ENCODE measurements at places on chromosomes 6 and 20.

DNA sequence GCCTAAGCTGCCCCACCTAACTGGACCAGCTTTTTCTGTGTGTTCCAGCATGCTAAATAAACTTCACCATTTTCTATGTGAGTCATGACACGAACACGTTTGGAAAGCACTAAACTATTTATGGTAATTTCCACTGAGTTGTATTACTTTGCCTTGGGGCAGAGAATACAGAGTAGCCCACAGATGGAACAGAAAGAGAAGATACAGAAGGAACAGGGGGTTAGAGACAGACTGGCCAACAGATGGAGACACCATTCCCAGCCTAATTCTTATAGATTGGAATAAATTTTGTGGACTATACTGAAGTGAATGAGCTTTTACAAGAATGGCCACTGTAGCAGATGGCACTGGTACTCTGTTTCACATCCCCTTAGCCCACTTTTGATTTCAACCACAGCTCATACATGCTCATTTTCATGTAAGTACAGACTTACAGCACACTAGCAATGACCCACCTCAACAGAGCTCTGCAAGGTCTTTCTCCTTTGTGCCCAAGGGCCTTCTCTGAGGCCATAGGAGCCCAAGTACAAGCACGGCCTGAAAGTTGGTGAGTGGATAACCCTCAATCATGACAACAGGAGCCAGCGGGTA, 13.1 kb upstream of the NT5DC1 start:
- DNase-seq: peak; percentile 81

GRCh38 chr6:141969201-141969600, 163.5 kb upstream of the GJE1 start:
- DNase-seq: peak; percentile 16

DNA sequence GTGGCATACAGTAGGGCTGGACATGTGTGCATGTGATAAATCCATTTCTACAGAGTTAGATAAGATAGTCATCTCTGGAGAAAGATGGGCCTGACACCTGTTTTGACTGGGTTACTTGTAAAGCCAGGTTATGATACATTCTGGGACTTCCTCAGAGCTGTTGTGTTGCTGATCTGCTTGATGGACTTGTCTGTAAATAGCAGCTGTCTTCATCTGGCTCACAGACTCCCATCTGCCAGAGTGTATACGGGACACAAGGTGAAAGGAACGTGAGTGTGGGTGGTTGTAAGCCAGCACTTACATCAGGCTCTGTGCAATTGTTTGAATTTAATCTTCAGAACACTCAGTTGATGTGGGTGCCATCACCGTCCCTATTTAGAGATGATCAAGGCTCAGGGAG, 49.8 kb downstream of the ZDHHC14 start:
- DNase-seq: no peak

DNA sequence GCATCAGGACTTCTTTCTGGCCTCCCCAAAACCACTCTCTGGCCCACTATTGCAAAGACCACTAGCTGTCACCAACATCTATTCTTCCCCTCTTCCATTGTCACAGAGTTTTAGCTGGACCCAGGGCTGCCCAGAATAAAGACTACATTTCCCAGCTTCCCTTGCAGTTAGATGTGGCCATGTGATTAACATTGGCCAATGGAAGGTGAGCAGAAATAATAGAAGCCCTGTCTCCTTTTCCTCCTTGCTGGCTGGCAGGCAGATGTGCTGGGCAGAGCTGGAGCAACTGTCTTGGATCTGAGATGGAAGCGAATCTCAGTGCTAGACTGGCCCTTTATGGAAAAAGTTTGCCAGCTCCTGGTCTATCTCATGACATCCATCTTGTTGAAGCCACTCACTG, 97.0 kb downstream of the KCNB1 start:
- peak; percentile 24 for DNase-seq

GRCh38 chr20:63969838-63970713, at the start of gene ZNF512B:
TSS of gene ZNF512B (minus strand) at chr20:63969930. CDS start at chr20:63967950, 1,980 bp downstream.
- peak; percentile 81 for DNase-seq

DNA sequence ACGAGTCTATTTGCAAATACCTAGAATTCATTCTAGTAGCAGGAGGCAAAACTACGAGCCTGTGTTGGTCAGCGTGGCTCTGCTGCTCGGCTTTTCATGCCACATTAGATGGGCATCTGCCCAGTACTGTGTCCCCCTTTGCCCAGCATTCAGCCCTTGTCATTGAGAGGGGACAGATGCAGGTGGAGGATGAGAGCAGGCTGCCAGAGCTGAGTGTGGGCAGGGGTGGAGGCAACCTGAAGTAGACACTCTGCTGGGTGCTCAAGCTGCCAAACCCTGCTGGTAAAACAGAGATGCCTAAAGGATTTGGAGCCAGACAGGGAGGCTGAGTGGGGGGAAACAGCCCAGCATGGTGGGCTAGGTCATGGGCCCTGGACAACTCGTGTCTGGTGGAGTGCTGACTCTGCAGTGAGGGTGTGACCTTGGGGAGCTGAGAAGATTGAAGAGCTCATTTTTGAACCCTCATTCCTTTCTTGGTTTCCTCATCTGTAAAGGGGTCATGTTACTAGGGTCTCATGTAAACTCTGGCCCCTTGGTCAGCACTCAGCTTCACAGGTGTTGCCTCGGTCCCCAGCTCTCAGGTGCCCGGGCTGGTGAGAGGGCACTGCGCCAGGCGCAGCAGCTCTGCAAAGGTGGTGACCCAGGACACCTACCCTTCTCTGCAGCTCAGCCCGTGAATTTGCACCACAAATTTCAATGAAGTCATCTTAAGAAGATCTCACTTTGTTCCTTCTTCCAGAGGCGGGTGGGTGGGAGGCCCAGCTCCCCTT, 64.2 kb upstream of the BHLHE23 start:
- DNase-seq: no peak

DNA sequence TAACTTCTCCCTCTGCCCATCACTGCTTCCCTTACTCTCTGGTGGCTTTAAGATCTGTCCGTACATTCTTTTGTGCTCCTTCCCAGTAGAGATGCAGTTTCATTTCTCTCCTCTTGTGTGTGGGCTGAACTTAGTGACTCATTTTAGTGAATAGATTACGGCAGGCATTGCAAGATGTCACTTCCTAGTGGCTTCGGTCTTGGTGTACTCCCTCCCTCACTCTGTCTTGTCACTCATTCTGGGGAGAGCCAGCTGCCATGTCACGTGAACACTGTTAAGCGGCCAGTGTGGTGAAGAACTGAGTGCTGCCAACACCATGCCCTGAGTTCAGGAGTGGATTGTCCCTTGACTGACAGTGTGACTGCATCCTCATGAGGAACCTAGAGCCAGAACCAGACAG, 115.9 kb downstream of the OTOR start:
- no peak for DNase-seq

DNA sequence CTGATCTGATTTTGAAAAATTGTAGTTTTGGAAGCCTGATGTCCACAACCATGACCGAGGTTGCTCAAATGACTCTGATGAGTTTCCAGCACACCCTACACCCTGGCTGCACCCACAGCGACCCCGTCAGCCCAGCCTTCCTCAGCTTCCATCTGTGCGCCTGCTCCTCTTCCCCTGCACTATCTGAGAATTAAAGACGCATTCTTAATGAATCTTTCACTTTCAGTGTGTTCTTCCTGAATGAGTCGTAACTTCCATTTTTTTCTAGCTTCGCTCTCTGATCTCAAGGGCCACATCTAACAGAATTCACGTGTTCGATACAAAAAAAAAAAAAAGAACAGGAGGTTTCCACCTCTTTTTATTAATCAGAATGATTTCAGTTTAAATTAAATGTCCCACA, 21.3 kb upstream of the RREB1 start:
- peak; percentile 11 for DNase-seq

- no peak for DNase-seq
Observed at GRCh38 chr20:32670773-32671455, 2.8 kb downstream of the C20orf203 start.

DNA sequence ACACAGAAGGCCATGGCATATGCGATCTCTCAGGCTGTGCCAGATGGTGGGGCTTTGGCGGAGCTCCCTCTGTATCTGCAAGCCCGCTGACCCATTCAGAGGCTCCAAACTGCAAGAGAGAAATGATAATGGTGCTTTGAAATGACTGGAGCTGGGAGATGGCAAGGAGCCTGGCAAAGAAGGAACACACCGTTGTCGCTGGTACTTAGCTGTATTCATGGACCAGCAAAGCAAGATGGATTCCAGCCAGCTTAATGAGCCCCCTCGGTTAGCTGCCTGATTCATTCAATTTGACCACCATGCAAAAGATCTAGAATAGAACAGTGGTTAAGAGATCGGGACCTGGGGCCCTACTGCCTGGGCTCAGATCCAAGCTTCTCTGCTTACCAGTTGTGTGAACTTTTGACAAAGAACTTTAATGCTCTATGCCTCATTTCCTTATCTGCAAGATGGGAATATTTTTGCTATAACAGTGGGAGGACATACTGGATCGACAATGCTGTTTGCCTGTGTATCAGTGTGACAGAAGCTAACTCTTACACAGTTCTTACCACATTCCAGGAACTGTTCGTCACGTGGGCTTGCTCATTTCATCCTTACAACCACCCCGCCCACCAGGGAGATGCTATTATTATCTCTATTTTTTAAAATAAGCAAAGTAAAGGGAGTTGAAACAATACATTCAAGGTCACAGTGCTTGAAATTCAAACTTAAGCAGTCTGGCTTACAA, 317.8 kb upstream of the SULF2 start:
- DNase-seq: no peak

- no peak for DNase-seq
Observed at GRCh38 chr6:18053555-18054445, 66.4 kb upstream of the KIF13A start.

DNA sequence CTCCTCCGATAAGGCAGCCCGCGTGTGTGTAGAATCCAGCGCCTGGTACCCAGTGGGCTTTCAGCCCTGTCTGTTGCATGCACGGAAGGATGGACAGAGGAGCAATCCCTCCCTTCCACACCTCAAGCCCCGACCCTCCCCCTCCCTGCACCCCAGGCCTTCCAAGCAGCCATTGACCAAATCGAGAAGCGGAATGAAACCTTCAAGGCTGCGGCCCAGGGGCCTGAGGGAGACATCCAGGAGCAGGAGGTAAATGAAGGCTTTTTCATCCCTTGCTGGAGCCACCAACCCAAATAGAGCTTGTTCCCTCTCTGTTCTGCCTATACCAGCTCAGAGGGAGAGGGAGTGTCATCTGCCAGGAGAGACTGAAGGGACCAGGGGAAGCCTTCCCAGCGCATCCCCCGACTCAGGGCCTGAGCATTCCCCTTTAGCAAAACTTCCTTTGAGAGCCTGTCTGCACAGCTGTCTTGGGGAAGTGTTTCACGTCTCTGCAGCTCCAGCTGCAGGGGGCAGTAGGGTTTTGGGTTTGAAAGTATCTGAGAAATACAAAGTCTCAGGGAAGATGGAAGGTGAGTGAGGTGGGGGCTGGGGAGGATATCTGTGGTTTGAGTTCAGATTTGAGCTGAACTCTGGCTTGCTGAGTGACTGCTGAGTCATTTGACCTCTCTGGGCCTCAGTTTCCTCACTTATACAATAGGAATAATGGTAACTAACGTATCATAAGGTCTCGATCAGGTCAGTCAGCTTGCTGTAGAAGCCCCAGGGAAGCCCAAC, 16.1 kb downstream of the FGD2 start:
- peak; percentile 75 for DNase-seq

GRCh38 chr6:20411953-20412681, 10.4 kb downstream of the E2F3 start:
- DNase-seq: no peak

GRCh38 chr6:71083308-71083820, 126.5 kb upstream of the B3GAT2 start:
- no peak for DNase-seq

DNA sequence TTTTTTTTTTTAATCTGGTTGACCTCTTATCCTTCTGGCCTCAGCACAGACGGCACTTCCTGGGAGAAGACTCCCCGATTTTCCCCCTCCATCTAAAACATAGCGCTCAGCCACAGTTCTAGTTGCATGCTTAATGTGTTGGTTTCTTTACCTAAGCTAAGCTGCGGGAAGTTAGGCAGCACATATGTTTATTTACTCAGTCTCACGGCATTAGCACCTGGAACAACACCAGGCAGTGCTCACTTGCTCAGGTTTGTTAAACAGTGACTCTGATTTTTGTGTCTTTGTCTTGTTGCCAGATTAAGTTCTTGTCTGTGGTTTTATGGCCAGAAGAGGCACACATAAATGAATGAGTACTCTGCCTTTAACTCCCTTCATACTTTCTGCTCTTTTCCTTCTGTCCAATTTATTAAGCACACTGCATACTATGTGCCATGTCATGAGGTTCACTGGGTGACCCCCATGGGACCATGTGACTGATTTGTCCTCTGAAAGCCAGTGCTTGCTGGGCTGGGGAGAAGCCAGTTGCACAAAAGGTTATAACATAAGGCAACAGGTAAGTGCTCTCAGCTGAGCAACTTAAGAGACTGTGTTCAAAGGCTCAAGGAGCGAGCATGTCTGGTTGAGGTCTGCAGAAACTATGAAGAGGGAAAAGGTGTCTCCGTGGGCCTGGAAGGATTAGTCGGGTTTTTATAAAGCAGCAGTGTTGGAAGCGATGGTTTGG, 93.6 kb downstream of the RPP40 start:
- no peak for DNase-seq

- DNase-seq: peak; percentile 4
Observed at GRCh38 chr6:27693766-27694546, 218.2 kb downstream of the OR2B2 start.

- no peak for DNase-seq
Observed at GRCh38 chr6:68726337-68726736, 91.3 kb downstream of the ADGRB3 start.

GRCh38 chr6:17866876-17867444, 120.5 kb downstream of the KIF13A start:
- DNase-seq: no peak

GRCh38 chr6:101686653-101687052, 293.1 kb downstream of the GRIK2 start:
- no peak for DNase-seq

DNA sequence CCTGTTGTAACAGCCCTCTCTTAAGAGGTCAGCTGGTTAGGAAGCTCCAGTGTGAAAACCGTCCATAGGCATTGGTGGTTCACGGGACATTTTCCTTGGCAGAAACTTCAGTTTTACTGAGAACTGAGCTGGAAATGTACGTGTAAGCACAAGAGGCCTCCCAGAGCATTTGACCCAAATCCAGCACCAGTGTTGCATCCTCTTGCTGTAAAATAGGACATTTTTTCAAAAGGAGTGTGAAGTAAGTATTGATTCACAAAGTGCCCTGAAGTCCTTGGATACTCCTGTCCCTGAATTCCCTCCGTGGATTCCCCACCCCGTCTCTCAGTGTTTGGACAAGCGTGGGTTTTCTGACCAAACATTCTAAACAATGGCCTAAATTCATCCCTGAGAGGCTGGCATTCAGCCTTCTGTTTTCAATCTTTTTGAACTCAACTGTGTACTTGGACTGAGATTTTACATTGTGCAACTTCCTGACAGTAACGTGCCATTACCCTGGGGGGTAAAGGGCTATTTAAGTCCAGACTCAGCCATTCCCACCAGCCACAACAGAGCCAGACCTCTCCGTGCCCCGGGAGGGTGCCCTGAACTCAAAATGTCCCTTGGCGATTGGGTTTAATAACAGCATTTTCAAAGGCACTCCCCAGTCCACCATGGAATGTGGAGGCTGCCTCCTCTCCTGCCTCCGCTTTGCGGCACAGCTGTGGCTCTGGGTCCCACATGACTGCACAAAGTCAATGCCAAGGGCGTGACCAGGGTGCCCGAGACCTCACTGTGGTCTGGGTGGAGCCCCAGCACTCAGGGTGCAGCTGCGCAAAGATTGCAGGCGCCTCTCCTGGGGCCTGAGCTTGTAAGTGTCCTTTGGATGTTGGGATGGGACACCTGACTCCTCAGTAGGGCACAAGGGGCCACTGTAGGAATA, 92.7 kb upstream of the AFDN start:
- no peak for DNase-seq

All from foreskin fibroblast (primary cell).